Activated CD4-positive, CD25-positive, alpha-beta regulatory T cell treated with anti-CD3 and anti-CD28 coated beads, Interleukin-2, amount 50 U/mL, for 72 hours (primary cell): ENCODE measurements at places on chromosomes 3 and 15.

- DNase-seq, result no peak
These were observed 19.7 kb upstream of the IQSEC1 start for GRCh38 chr3:13092621-13093617.

GRCh38 chr3:98969295-98969694 is 67.8 kb upstream of the DCBLD2 start:
- DNase-seq, result no peak

GRCh38 chr3:5055357-5056110 is 66.6 kb upstream of the ARL8B start:
- no peak for DNase-seq

DNA sequence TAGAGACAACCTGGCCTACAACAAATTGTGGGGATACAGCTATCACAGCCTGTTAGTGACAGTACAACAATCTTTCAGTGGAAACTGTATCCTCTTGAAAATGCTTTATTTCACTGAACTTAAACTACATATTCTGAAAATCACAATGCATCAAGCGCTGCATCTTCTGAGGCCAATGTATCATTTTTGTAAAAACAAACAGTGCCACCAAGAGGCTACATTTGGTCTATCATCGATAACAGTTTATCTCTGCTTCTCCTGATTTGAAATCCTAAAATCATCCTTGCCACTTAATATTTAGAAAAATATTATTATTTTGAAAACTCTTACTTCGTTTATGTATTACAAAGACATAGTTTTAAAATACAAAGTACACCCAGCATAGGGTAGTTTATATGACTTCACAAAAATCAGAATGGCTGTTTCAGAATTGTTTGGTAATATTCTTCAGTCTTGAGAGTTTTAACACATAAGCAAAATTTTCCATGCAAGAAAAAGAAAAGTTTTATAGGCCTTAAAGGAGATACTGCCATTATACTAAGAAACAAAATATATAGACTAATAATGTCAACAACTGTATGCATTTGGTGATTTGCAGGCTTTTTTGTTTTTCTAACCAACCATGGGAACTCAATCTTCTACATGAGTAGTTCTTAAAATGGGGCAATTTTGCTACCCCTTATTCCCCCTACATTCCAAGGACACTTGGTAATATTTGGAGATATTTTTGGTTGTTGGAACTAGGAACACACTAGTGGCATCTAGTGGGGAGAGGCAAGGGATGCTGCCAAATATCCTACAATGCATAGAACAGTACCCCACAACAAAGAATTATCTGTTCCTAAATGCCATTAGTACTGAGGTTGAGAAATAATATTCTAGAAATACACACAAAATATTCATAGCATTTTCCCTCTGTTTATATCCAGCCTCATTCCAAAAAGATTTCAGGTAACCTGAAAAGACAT is 42.3 kb downstream of the WDR72 start:
- DNase-seq, result no peak

GRCh38 chr3:52062505-52062904 is 6.1 kb upstream of the DUSP7 start:
- DNase-seq, result no peak

- DNase-seq, result no peak
These were observed 181.1 kb downstream of the STT3B start for GRCh38 chr3:31713816-31714215.

DNA sequence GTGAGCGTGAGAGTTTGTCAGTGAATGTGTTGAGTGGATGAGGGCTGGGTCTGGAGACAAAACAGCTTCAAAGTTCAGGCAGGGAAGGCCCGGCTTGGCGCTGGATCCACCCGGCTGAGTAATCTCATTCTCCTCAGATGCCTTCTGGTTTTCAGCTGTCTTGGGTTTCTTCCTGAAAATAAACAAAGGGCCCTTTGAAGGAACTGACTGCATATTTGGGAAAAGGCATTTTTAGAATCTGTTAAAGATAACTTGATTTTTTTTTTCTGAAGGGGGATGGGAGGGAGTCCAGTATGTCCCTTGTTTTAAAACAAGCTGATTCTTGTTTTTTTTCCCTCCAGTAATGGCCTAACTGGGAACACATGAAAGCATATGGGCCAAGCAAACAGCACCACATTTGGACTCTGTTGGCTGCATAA is 86.4 kb downstream of the TIGIT start:
- no peak for DNase-seq

DNA sequence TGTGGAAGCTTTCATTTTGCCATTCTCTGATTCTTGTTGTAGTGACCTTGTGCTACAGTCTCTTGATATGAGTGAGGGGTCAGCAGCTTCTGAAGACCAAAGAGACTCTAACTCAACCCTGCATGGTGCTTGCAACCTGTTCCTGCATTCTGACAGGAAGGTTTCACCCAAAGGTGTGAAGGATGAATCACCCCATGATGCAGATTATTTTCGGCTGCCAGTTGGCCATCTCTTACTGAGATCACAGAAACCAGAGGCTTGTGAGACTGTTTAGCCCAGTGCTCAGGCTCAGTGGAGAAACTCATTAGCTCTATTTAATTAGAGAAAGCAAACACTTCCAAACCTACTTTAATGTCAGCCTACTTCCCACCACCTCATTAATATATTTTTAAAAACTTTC is 29.2 kb upstream of the TPRG1 start:
- no peak for DNase-seq

GRCh38 chr3:126353694-126354321 is 3.4 kb downstream of the KLF15 start:
- DNase-seq, result no peak

GRCh38 chr3:38139191-38139590 is 730 bp downstream of the MYD88 start:
- no peak for DNase-seq

GRCh38 chr3:46865031-46865507 is 1.8 kb upstream of the MYL3 start:
- no peak for DNase-seq

GRCh38 chr3:53570709-53571108 is 76.3 kb downstream of the CACNA1D start:
- DNase-seq, result no peak

GRCh38 chr15:78339559-78339958 is 594 bp upstream of the CRABP1 start:
- no peak for DNase-seq

- no peak for DNase-seq
These were observed 16.1 kb downstream of the SLC28A2 start for GRCh38 chr15:45268135-45268534.

DNA sequence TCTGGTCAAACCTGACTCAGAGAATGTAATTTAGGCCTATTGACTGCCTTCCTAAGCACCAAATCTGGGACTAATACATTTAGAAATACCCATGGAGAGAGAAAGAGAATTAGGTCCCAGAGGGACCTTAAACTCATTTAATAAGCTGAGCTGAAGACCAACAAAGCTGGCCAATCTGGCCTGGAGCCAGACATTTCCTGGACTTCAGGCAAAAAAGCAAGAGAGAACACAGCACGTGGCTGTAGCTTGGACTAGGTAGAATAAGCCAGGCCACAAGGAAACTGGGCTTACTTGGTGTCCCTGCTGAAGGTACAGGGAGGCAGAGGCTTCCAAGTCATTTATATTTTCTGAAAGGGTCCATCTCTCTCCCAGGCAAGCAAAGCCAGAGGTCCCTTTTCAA is 88.1 kb downstream of the RTP4 start:
- DNase-seq, result no peak

GRCh38 chr3:66465587-66465986 is 35.2 kb downstream of the LRIG1 start:
- DNase-seq, result no peak

GRCh38 chr3:186097663-186098451 is 11.0 kb downstream of the ETV5 start:
- no peak for DNase-seq
